CD4-positive, alpha-beta T cell treated with Interleukin-6 for 4 hours (primary cell): ENCODE measurements at places on chromosomes 2 and 18.

GRCh38 chr2:169159686-169160085 lies 90.3 kb downstream of the DHRS9 start:
- no peak for DNase-seq

DNA sequence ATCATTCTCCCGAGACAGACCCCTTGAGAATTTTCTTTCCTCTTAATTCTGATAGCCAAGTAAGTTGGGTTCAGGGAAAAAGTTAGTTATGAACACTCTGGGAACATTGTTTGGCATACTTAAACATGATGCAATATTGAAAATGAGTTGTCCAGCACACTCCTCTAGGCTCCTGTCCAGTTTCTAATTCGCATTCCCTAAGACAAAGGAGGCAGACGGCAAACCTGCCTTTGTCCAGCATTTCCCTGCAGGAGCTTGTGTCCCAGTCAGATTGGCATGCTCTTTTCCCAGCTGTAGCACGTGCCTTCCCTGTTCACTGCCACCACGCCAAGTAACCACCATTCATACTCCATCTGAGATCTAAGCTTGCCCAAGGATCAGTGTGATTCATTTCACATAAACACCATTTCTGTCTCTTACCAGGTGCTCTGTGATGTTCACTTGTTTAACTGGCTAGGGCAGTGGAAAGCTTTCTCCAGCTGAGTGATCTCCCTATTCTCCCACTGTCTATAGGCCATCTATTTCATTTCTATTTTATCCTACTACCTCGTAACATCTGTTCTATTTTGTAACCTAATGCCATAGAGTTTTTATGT lies 150.0 kb upstream of the EPB41L3 start:
- no peak for DNase-seq

DNA sequence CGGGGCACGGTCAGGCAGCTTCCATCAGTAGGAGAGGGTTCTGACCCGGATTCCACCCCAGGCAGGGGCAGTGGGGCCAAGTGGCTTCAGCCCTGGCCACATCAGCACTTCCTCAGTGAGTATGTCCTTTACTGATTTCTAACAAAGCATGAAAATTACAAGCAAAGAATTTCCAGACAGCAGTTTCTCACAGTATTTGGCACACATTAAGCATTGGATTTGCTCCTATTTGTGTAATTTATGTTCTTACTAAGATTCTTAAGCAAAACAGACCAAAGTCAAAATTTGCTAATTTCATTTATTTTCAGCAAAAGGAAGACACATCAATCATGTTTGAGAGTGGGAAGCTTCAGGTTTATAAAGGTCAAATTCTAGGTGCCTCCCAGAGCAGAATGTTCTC lies 73.3 kb upstream of the NFATC1 start:
- no peak for DNase-seq

GRCh38 chr2:96154506-96155380 lies 9.5 kb upstream of the DUSP2 start:
- DNase-seq, result no peak

GRCh38 chr2:162840598-162841246 lies 2.2 kb upstream of the KCNH7 start:
- no peak for DNase-seq

GRCh38 chr2:174059884-174060244 lies 94.7 kb upstream of the SP3 start:
- DNase-seq, result no peak

- peak; percentile 23 for DNase-seq
These were observed 34.1 kb upstream of the GNAL start for GRCh38 chr18:11654736-11655605.
